Stimulated activated memory B cell treated with anti-CD40 and anti-IgM and Interleukin-4, amounts not matched to agents 10 μg/mL and 1 μg/mL and 100 μg/mL, for 72 hours (primary cell): ENCODE measurements at places on chromosomes 5 and 9.

DNA sequence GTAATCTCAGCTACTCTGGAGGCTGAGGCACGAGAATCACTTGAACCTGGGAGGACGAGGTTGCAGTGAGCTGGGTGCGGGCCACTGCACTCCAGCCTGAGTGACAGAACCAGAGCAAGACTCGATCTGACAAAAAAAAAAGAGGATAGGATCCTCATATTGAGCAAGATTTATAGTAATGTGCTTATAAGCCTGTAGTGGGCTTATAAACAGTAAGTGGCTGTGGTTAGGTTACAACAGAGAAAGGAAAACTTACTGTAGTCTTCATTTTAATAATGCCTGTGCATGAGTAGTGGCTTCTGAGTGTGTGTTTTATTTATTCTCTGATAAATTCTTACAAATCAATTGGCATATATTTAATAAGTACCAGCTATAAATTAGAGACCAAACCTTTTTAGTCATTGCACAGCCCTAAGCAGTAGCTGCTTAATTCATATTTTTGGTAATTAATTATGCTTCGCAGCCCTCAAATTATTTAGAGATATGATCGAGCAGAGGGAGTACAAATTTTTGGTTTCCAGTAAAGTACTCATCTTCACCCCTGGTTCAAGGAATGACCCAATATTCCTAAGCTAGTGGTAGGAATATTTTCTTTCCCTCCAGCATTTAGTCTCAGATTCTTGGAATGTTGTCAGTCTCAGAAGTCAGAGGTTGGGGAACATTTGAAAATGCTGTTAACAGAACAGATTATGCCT, 73.8 kb upstream of the KLF9 start:
- no peak for ATAC-seq

DNA sequence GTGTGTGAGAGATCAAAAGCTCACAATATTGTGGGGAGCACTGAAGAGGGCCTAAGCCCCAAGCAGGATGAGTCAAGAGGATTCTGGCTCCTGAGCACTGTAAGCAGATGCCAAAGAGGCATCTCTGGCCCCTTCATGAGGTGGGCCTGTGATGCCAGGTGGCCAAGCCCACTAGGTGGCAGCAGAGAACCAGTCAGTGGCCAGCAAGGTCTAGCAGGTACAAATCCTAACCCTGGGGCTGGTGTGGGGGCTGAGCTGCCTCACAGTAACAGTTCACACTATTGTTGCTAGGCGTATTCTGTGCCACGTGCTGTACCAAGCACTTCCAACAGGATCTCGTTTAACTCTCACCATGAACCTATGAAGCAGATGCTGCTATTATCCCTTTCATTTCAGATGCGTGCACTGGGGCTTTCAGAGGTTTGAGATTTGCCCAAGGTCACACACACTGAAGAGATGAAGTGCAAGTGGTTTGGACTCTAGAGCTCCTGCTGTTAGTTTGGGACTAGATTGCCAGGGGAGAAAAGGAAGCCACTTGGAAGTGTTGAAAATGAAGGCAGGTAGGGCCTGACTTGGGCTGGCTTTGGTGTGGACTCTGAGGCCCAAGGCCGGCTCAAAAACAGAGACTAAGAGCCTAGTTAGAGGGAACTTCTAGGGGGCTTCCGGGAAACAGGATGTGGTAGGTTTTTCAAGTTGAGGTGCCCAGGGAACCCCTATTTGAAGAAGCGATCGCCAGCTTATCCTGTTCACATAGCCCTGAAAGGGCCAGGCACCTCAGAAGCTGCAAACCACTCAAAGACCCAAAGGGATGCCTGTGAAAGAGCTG, 4.4 kb upstream of the MLANA start:
- ATAC-seq, result peak; percentile 90

DNA sequence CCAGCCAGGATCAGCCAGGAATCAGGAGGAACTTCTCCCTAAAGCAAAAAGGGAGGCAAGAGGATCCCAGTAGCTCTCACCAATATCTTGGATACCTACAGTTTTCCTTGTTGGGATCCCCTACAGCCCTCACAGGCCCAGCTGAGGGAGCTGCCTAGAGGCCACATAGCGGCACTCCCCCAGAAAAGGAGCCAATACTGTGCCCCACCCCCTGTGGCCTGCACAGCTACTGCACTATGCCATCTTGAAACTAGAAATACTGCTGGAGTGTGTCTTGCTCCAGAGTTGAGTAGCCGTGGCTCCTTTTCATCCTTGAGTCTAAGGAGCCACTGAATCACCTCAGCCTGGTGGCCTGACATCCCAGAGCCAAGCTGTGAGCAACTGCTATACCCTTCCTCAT, 22.3 kb upstream of the TRPM6 start:
- ATAC-seq, result no peak

- no peak for ATAC-seq
These were observed 61.5 kb upstream of the SYNPO start for GRCh38 chr5:150578781-150579461.

DNA sequence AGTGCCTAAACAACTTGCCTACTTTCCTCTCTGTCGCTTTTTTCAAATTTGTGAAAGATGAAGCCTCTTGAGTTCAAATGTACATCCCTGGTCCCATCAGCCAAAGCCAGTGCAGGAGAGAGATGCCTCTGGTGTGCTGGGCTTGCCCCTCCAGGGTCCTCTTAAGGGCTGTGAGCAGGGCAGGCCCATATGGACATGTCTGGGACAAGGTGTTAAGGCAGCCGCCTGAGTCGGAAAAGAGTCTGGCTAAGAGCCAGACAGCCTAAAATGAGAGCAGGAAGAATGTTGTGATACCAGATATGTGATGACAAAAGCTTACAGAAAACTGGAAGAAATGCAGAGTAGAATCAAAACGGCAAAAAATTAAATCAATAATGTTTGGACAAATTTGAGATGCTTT, 72.5 kb downstream of the APTX start:
- ATAC-seq, result no peak

DNA sequence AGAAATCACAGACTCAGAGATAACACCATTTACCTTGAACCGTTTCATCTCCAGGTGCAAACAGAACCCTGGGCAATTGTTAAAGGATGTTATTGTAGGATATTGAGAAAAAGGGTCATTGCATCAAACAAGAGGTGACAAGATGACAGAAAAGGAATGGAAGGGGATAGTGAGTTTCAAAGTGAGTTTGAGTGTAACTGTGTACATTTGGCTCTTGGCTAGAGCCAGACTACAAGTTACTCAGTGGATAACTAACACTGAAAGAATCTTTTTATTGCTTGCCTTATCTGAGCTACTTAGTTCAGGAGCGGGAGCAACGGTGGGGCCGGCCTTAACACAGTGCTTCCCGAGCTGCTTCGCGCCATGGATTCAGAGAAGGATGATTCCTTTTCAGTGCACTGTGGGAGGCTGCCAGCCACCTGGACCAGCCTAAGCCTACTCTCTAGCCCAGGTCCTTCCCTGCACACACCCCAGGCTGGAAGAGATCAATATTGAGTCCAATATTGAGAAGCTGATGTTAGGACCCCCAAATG, 193.4 kb downstream of the ATPSCKMT start:
- no peak for ATAC-seq

- no peak for ATAC-seq
These were observed 813.5 kb downstream of the PTPRD start for GRCh38 chr9:9799287-9799686.

DNA sequence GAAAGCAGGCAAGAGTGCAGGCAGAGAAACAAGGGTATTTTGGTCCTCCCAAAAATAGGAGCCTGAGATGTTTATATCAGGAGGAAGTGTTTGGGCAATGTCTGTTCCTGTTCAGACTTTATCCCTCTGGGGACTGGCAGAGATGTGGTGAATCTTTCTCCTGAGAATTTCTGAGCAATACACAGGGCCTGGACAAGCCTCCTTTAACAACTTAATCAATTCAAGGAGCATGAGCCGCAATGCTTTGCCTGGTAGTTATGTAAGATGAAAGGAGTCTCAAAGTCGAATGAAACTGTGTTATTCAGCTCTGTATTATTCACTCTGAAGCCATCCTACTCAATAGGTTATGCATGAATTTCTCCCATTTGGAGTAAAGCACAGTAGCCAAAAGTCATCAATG, 365.6 kb downstream of the MAN2A1 start:
- no peak for ATAC-seq

DNA sequence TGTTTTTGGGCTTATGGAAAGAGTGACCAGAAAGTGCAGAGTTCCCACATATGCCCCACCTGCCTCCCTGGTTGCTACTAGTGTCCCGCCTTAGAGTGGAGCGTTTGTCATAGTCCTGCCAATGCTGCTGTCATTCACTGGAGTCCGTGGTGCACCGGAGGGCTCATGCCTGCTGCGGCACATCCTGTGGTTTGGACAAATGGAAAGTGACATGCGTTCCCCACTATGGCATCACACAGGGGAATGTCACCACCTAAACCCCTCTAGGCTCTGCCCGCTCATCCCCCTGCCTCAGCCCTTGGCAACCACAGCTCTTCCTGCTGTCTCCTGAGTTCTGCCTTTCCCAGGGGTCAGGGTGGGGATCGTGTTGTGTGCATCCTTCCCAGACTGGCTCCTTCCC, 29.2 kb downstream of the IRX4 start:
- ATAC-seq, result no peak

GRCh38 chr5:60023255-60023654, 129.7 kb upstream of the PDE4D start:
- no peak for ATAC-seq

DNA sequence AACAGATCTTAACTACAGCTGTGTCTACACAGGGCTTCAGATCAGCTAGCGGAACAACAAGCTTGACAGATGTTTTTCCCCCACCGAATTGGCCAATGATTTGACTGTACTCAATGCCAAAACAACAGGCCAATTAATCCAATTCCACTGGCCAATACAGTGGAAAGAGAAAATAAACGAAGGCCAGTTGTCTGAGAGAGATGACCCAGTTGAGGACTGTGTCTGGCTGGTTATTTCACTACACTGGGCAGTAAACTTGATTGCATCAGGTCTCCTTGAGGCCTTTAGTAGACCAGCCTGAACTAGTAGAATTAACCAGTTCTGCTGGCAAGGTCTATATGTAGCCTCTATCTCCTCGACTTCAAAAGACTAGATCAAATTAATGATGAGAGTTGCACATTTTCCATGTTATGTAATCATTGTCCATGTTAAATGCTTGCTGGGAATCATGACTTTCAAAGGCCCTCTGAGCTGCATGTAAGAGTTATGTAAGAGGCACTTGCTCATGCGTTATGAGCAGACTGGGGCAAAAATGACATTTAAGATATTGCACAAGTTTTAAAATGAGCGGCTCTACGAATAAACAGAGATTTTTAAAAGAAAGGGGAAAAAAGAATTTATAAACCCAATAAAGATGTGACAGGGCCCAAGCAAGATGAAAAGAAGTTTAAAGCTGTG, 28.3 kb downstream of the SMIM23 start:
- no peak for ATAC-seq

DNA sequence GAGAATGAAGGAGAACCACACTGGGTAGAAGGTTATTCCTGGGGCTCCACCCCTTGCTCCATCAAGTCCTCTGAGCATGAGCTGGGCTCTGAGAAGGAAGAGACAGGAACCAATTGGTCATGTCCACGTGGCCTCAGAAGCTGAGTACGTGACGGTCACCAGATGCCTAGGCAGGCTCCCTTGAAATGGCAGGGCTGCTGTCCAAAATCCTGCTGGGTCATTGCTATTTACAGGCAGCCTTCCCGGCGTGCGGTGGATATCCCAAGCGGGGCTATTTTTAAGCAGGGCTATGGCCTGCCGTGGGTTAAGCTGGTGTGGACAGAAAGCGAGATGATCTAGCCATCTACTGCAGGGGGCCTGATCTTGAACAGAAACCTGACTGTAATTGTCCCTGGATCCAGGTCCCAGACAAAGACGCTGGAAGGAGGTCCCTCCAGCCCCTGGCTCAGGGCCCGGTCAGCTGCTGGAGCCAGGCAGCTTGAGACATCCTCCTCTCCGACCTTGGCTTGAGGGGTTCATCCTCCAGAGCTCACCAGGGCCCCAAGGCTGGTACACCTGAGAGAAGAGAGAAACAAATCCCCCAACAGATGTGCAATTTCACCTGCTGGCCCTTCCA, 550 bp upstream of the CKMT2 start:
- ATAC-seq, result no peak

DNA sequence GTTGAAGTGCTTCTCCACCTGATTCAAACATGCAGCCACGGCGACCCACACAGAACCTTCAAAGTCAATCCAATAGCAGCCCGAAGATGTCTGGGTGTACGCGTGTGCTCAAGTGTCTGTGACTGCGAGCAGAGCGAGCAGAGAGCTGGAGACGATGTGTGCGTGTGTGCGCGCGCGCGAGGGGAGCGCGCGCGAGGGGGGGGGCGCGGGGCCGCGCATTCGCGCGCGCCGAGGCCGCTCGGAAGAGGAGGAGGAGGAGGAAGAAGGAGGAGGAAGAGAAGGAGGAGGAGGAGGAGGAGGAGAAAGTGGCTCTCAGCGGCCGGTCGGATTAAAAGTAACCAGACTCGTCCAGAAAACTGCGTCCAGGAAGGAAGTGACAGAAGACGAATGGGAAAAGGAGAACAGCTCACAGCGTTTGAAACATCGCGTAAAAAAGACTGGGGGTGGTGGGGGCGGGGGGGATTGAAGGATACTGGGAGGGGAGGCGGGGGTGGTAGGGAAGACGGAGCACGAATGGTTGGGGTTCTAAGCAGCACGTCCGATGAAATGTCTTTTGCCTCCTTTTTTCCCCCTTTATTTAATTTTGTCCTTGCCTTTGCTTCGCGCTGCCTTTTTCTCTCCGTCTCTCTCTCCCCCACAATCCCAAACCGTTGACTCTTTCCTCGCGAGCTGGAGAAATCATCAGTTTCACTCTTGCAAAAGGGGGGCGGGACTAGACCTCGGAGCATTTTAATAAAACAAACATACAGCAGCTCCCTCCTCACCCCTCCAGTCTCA, at the start of gene MEF2C:
MEF2C (minus strand) TSS at position 126 of the 777 bp plus-strand sequence. CDS start 59,396 bp downstream, outside the sequence.
- ATAC-seq, result peak; percentile 86

DNA sequence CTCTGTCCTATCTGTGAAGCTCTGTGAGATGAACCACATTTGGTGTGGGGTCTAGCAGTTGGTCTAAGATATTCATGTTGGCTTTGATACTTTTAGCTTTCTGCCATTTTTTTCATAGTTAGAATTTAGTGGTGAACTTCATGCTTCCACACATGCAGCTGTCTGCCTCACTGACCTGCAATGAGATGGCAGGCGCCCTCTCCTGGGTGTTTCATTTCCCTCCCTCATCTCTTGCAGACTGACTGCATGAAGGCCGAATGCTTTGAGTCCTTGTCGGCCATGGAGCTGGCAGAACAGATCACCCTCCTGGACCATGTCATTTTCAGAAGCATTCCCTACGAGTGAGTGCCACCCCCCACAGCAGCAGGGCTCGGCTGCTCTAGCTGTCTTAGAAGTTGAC, 26.1 kb upstream of the CKMT2 start:
- no peak for ATAC-seq
